ENCODE measurements at places on chromosomes 16 and 17. TPM values are rescaled to one million over a fixed set of nuclear protein-coding genes. Genes with fewer than 3 reads are reported as not detected.

ATXN7L3 gene
- 67.4 TPM for total RNA-seq

OTOP2 gene
- not detected for total RNA-seq

WNT3 gene
- total RNA-seq, result 4.0 TPM

AATK gene
- total RNA-seq, result not detected

G6PC3 gene
- 24.4 TPM for total RNA-seq

KAT8 gene
- 32.3 TPM for total RNA-seq

REXO5 gene
- total RNA-seq, result 26.2 TPM

DPEP1 gene
- 6.2 TPM for total RNA-seq

IL34 gene
- 0.74 TPM for total RNA-seq

DNA sequence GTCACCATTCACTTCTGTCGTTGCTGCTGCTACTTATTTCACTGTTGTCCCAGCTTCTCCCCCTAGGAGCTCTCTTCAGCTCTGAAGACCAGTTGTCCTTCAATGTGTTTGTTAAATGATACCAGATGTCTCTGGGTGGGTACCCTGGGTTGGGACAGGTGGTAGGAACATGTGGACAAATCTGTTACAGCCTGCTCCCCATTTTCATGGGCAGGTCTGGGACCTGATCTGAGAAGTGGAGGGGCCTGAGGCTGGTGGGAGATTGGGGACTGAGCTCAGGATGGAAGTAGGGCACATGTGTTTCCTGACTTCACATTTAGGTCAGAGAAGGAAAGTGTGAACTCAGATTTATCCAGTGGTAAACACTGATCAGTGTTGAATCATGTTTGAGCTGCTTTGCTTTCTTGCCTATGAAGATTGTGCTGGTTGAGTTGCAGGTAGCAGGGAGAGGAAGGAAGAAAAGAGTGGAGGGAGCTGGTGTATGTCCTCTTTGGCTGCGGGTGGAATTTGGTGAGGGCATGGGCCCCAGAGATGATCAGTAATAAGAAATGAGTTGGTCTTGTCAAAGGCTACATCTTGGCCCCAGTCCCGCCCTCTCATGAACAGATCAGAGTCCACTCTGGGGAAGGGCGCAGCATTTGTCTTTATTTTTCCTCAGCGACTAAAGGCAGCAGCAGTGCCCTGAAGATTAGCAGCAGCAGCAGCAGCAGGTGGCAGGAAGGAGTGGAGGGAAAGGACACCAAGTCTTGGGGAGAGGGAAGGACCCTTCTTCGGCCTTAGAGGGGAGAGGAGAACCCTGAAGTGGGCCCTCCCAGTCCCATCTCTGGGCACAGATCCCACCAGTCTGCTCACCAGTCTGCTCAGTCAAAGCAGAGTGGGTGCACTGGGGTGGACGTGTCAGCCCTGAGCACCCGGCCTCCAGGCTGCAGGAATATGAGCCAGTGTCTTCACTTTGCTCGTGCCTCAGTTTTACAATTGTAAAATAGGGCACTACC is 6.1 kb upstream of the EFTUD2 start:
- no peaks in the 10 kb centered on the region for H3K27me3 ChIP-seq
- H3K27ac ChIP-seq, result peak overlapping the region; percentile 95
- no peaks in the 10 kb centered on the region for H3K36me3 ChIP-seq

DNA sequence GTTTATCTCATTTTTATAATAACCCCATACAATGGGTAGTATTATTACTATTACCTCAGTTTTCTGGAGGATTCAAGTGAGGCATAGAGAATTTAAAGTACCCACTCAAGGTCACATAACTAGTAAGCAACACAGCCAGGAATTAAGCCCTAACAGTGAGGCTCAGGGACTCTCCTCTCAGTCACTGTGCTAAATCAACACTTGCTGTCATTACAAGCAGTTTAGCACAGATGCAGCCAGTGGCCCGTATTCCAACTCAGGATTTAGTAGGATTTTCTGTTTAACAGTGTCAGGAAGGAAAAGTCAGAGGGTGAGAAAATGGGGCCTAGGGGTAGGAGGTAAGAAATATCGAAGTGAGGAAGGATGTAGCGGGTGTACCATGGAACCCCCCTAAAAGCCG is 536.9 kb downstream of the TMEM114 start:
- H3K27me3 ChIP-seq, result no peaks in the 10 kb centered on the region
- H3K4me3 ChIP-seq, result no peak overlapping the region
- no peak overlapping the region for H3K27ac ChIP-seq
- no peaks in the 10 kb centered on the region for H3K36me3 ChIP-seq
- DNase-seq, result no peak
- H3K4me1 ChIP-seq, result no peaks in the 10 kb centered on the region

GRCh38 chr16:20851601-20852000 is 45.3 kb downstream of the REXO5 start:
- no peak overlapping the region for H3K27ac ChIP-seq
- no peak overlapping the region for H3K4me3 ChIP-seq
- DNase-seq, result no peak

GRCh38 chr17:39818358-39819000 is 45.6 kb downstream of the IKZF3 start:
- H3K27me3 ChIP-seq, result peaks cover 3% of the 10 kb centered on the region
- H3K4me3 ChIP-seq, result no peak overlapping the region
- no peaks in the 10 kb centered on the region for H3K36me3 ChIP-seq
- no peak for DNase-seq
- no peaks in the 10 kb centered on the region for H3K4me1 ChIP-seq

DNA sequence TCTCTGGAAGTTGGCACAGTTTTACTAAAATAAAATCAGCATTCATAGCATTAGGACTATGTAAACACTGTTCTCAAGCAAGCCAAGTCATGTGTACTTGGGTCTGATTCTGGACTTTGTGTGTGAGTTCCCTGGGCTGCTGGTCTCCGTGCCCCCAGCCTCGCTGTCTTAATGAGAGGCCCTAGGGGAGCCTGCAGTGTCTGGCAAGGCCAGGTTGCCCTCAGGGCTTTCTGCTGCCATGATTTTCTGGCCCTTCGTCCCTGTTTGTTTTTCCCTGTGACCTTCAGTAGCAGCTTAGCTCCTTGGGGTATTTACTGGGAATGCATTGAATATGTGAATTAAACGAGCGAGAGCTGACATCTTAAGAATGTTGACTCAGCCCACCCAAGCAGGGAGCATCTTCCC is 161.8 kb downstream of the RPTOR start:
- H3K27me3 ChIP-seq, result no peaks in the 10 kb centered on the region
- peaks cover 14% of the 10 kb centered on the region for H3K36me3 ChIP-seq
- H3K4me1 ChIP-seq, result peaks cover 57% of the 10 kb centered on the region
- H3K27ac ChIP-seq, result peak overlapping the region; percentile 20
- H3K4me3 ChIP-seq, result no peak overlapping the region

DNA sequence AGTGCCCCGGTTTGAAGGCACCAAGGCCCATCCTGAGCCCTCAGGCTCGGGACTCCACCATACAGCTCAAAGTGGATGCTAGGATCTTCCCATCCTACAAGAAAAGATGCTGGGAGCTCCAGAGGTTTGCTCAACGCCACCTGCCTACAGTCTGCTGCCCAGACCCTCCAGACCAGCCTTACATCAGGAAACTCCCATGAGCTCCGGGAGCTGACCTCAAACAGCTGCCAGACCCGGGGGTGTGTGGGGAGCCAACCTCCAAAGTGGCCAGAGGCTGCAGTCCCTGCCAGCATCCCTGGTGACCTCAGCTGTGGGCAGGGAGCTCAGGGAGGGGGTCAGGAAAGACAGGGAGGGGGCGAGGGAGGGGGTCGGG is 43.8 kb downstream of the C16orf82 start:
- no peak overlapping the region for H3K4me3 ChIP-seq
- H3K4me1 ChIP-seq, result no peaks in the 10 kb centered on the region
- H3K27ac ChIP-seq, result no peak overlapping the region
- DNase-seq, result no peak

DNA sequence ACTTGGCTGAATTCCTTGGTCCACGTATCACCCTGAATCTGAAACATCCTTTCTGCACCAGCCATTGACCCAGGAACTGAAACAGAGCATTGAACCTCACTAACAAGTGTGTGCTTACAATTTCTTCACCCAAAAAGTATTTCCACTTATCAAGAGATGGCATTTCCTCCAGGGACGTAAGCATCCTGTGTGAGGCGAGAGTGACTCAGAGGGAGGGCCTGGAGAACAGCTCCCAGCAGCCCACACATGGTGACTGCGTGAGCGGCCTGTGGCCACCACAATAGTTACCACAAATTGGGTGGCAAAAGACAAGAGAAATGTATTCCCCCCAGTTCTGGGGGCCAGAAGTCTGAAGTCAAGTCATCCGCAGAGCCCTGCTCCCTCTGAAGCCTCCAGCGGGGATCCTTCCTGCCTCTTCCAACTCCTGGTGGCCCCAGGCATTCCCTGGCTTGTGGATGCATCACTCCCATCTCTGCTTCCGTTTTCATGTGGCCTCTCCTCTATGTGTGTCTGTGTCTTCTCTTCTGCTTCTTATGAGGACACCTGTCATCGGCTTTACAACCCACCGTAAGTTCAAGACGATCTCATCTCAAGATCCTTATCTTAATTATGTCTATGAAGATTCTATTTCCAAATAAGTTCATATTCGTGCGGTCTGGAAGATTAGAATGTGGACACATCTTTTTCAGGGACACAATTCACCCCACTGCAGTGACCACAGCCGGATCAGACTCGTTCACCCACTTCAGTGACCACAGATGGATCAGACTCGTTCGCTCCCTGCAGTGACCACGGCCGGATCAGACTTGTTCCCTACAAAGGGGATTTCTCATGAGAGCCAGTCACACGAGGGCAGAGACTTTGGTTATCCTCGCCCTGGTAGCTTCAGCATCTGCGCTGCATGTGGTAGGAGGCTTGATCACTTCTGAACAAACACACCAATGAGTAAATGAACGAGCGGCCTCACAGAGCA is 122.6 kb upstream of the FOXF1 start:
- H3K27ac ChIP-seq, result peak overlapping the region; percentile 78
- no peak overlapping the region for H3K4me3 ChIP-seq
- H3K4me1 ChIP-seq, result peaks cover 72% of the 10 kb centered on the region
- H3K36me3 ChIP-seq, result no peaks in the 10 kb centered on the region
- H3K27me3 ChIP-seq, result no peaks in the 10 kb centered on the region
